ENCODE measurements at places on chromosomes 3 and 15.

DNA sequence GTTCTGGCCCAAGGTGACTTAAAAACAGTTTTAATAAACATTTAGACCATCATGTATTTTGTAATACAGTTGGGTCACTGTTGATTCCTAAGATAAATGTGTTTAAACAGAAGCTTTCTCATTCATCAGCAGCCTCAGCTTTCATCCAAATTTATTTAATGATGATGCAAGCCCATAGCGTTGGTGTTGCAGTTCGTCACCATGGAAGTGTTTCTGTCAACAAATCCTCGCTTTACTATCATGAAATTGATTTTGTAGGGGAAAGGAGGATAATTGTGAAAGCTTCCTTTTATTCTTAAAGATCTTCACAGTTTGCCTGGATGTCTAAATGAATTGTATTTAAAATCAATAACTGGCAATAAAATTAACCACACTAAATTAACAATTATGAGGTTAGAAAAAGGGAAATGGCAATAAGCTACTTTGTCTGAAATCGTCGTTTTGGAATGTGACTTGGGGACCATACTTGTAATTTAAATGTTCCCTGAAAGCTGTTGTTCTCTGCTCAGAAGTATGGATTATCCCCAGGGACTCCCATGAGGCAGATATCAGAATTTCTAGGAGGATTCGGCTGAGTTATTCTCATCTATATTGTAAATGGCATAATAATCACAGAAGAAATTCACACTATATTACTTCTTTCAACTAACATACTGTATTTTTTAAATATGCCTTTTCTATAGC lies 29.0 kb downstream of the CMSS1 start:
- no peak for DNase-seq

DNA sequence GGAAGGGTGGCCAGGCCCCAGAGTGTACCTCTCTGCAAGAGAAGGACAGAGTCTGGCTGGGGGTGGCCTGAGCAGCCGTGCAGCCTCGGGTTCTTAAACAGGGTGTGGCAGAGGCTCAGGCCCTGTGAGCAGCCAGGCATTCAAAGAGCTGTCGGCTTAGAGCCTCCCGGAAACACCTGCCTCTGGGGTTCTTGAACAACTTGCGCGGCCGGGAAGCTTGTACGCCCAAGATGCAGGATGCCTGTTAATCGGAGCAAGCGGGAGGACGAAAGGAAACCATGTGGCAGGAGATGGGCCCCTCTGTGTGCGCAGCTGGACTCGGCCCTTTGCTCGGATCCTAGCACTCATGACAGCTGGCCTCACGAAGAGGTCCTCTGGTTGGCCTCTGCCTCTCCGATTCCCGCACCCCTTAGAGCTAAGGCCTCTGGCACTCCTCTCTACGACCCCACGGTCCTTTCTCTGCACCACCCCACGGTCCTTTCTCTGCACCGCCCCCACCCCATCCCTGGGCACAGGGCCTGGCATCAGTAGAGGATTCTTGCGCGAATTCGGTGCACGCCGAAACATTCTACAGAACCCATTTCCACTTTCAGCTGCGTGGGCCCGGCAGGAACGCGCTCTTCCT lies 23.9 kb upstream of the TXNRD3 start:
- no peak for DNase-seq

DNA sequence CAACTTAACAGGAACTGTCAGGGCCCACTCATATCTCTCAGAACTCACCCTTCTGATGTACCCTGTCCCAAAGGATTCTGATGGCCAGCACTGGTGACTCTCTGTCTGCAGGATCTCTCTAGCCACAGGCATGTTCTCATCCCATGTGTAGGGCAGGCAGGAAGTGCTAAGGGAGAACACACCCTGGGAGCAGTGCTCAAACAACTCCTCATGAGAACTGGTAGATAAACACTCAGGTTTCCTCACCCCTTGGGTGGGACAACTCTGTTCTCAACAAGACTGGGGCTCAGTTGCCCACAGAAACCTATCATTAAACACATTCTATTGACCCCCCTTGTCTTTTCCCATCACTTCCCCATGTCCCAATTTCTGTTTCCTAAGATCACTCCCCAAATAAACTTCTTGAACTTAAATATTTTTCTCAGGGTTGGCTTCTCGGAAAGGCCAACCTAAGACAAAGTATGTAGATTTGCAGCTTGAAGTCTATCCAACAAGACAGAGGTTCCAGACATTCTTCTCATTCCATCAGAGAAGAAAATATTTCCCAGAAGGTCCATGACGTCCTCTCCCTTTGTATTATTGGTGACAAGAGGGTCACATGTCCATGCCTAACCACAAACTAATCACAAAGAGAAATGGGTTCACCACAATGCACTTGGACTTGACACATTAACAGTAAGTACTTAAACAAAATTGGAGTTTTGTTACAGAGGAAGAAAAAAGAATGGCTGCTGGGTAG lies 276.6 kb upstream of the GADL1 start:
- no peak for DNase-seq

- no peak for DNase-seq
Observed at GRCh38 chr15:94470492-94470891, 239.1 kb downstream of the MCTP2 start.

DNA sequence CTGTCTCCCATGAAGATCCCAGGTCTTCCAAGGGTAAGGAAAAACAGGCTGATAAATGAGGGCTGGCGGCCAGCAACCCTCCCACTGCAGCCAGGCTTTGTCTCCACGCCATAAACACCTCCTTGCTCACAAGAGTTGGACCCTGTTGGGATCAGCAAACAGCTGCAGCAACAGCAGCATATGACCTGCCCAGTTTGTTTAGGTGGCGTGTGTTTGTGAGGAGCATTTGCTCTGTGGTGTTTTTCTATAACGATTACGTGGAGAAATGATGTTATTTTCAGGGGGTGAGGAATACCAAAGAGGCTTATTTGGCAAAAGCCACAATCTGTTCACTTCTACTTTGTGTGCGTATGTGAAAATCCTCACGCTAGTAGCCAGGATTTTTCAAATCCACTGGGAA lies 58.5 kb downstream of the RFTN1 start:
- DNase-seq, result no peak

DNA sequence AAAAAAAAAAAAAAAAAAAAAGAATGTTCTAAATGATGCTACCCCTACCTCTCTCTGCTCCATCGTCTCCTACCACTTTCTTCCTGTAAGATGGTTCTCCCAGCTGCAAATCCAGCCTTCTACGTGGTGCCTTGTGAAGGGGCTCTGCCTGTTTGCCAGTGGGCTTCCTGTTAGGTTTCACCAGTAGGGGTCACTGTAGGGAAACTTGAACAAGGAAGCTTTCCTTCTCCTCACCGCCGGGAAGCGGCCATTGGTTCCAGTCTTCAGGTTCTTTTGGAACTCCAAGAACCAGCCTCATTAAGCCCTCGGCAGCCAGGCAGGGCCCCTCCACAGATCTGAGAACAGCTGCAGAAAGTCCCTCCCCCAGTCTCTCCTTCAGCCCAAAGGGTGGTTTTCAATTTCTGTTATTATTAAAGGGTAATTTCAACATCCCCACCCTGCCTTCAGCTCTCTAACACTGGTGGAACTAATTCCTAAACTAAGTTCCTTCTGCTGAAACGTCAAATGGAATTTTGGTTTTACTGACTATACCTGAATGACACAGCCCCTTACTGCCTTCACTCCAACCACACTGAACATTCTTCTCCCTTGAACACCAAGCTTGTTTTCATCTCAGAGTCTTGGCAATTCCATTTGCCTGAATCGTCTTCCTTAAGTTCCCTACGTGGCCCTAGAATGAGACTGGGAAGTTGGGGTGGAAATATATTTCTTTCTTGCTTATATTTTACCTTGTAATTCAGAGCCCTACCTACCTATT lies 13.5 kb downstream of the MCCC1 start:
- peak; percentile 14 for DNase-seq

DNA sequence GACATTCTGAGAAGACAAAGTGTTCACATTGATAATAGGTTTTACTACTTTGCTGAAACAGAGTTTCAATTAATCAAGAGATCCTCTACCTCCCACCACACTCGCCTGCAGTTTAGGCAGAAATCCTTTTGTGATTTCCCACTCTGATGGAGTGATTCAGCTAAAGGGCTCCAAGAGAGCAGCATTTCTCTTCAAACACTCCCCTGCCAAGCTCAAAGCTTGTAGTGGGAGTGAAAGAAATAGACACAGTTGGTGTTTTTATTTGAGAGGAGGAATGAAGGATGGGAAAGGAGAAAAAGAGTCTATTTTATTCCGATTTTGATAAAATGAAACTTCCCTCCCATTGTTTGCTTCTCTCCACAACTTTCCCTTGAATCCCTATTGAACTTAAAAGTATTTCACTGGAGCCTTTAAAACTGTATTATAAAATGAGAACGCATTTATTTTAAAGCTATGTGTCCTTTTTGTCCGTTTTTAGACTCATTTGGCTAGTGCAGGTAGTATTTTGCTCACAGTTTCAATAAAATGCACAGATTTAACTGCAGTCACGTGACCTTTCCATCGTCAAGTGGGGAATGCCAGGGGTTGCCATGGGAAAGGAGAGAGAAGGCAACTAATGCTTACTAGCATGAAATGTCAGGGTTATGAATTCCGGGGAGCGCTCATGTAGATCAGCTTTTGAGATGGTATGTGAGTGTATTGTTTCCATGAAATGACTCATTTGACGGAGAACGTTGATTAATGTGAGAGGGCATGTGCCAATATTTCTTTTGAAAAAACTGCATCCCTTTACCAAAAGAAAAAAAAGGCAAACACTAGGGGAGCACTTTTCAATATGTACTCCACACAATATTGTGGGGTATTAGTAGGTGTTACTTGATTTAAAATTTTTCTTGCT lies 7.7 kb upstream of the OSBPL11 start:
- peak; percentile 20 for DNase-seq

GRCh38 chr3:38519651-38520050 lies 23.5 kb downstream of the EXOG start:
- DNase-seq, result no peak

DNA sequence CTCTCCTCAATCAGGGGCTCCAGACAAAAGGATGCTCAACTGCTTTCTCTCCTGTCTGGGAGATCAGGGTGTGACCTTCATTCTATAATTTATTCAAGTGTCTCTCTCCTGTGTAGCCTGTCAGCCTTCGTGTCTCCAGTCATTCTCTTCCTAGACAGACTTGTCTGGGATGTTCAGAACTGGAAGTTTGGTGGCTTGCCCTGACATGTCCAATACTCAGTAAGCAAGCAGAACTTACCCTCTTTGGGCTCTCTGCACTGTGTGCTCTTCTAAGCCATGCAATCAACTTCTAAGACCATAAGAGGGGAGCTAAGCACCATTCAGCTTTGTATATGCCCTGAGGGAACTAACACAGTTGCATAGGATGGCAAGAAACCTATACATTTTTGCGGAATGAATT lies 14.1 kb downstream of the ACKR2 start:
- DNase-seq, result no peak

DNA sequence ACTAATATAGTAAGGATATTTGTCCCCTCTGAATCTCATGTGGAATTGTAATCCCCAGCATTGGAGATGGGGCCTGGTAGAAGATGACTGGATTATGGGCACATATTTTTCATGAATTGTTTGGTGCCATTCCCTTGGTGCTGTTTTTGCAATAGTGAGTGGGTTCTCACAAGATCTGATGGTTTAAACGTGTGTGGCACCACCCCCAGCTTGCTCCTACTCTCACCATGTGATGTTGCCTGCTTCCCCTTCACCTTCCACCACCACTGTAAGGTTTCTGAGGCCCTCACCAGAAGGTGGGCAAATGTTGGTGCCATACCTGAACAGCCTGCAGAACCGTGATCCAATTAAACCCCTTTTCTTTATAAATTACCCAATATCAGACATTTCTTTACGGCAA lies 28.1 kb upstream of the SERPINI2 start:
- DNase-seq, result no peak

- no peak for DNase-seq
Observed at GRCh38 chr3:190326930-190327329, 4.7 kb upstream of the CLDN1 start.

GRCh38 chr15:98953000-98953787 lies 54.4 kb downstream of the PGPEP1L start:
- DNase-seq, result no peak

DNA sequence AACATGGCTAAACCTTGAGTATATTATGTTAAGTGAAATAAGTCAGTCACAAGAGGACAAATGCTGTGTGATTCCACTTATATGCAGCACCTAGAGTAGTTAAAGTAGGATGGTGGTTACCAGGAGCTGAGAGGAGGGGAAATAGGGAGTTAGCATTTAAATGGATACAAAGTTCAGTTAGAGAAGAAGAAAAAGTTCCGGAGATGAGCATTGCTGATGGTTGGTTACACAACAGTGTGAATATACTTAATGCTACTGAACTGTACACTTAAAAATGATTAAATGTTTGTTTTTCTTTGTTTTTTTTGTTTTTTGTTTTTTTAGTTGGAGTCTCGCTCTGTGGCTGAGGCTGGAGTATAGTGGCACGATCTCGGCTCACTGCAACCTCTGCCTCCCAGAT lies 67.7 kb upstream of the OSTN start:
- DNase-seq, result no peak

- DNase-seq, result peak; percentile 41
Observed at GRCh38 chr3:49017971-49018706, at the start of gene DALRD3. Gene DALRD3 (minus strand): TSS chr3:49018580. CDS start chr3:49018564, 16 bp downstream.

DNA sequence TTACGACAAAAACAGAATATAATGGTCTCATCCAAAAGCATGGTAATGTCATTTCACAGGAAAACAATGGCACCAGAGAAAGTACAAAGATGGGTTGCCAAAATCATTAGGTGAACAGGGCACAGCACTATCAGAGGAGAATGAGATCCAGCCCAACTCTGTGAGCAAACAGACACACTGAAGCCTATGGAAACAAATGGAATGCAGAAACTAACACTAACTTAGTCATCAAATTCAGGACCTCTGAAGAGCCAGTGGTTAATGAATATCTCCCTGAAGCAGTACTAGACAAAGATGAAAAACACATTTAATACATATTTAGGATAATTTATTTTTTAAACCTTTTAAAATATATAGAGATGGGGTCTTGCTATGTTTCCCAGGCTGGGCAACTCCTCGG lies 14.6 kb upstream of the RPS17 start:
- no peak for DNase-seq

DNA sequence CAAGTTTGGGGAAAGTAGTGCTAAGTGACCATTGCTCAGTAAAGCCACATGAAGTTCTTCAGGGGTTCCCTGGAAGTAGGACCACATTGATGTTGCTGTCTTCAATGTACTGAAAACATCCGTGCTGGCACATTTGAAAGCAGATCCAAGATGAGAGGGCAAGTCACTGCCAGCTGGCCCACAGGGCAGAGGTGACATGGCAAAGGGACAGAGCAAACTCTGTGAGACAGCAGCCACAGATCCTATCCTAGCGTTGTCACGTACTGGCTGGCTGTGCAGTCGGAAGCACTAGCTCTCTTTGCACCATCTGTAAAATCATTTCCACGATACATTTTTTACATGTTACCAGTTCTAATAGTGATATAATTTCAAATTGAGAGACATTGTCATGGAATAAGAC lies 13.8 kb downstream of the MUC13 start:
- no peak for DNase-seq

- no peak for DNase-seq
Observed at GRCh38 chr3:23052208-23052607, 150.9 kb upstream of the UBE2E2 start.

GRCh38 chr15:39473298-39473947 lies 107.5 kb upstream of the THBS1 start:
- DNase-seq, result no peak

Measured in neural crest cell (in vitro differentiated cells).